ENCODE measurements at places on chromosomes 3 and 15.

- DNase-seq: no peak
Observed at GRCh38 chr3:50658831-50659230, 15.9 kb upstream of the DOCK3 start.

- no peak for DNase-seq
Observed at GRCh38 chr3:16288664-16289063, 23.7 kb downstream of the OXNAD1 start.

DNA sequence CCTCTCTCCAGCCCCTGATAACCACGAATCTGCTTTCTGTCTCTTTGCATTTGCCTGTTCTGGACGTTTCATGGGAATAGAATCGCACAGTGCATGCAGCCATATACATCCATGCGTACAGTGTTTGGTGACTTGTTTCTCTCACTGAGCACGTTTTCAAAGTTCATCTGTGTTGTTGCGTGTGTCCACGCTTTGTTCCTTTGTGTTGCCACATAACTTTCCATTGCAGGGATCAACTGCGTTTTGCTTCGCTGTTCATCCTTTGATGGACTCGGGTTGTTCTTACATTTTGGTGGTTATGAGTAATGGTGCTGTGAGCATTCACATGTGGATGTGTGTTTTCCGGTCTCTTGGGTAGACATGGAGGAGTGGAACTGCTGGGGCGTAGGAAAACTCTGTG, 56.4 kb upstream of the TAMM41 start:
- no peak for DNase-seq

DNA sequence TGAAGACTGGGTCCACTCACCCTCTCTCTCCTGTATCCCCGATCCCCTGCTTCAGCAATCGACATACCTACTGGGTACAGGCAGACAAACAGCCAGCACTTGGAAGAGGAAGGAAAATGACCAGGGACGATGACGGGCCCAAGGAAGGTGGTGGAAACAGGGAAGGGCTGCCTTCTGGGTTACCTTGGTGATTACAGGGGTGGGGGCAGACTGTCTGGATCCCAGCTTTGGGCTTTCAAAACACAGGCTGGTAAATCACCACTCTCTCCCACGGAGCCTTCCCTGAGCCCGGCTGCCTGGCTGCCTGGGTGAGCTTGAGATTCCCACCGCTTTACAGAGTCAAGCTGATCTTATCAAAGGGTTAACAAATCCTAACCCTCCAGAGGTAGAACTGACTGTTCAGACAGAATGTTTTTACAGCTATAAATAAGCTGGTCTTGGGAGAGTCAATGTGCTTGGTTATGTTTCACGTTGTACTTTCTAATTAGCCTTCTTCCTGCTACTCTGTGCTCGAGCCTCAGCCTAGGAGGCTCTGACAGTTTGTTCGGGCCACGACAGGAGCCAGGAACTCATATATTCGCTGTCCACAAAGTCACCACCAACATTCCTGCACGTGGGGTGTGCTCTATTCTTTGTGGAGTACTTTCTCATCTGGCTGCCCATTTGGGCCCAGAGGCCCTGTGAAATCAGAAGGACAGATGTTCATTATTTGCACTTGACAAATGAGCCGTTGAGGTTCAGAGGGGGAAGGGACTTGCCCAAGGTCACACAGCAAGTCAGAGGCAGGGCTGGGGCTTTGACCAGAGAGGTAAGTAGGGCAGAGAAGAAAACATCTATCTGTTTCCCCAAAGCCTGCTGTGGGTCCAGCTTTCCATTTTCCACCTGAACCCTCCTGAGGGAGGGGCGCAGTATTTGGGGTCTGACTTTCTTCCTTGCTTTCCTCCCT, 63.5 kb downstream of the FEM1B start:
- no peak for DNase-seq

DNA sequence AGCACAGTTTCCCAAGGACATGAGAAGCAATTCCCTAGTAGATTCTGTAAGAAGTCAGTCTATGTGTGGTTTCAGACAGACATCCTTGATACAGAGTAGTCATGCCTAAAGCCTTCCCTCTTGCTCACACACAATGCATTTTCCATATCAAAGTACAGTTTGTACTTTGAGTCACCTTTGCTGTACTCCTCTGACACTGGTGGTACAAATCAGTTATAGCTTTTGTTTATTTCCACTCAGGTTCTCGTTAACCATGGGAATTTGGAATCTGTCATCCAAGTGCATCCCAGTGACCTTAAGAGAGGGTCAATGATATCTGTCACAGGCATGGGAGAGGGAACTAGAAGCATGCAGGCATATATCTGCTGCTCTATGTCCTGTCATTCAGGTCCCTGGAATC, 3.6 kb upstream of the GNB4 start:
- DNase-seq: no peak

DNA sequence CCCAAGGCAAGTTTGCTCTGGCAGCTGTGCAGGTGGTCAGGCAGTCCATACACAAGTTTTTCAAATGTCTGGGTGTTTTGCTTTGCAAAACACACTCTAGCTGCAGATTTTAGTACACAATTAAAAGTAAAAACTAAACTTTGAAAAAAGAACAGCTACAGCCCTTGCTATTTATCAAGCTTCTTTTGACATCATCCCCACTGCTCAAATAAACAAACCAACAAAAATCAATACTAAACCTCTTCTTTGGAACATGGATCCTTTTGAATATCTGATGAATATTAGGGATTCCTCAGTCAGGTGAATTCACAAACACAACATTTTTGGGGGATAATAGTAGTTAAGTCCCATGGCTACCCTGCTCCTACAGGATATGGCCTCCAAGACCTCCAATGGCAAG, 249.2 kb downstream of the SUCLG2 start:
- no peak for DNase-seq

GRCh38 chr3:170128977-170129431, 52.5 kb downstream of the PHC3 start:
- DNase-seq: no peak

DNA sequence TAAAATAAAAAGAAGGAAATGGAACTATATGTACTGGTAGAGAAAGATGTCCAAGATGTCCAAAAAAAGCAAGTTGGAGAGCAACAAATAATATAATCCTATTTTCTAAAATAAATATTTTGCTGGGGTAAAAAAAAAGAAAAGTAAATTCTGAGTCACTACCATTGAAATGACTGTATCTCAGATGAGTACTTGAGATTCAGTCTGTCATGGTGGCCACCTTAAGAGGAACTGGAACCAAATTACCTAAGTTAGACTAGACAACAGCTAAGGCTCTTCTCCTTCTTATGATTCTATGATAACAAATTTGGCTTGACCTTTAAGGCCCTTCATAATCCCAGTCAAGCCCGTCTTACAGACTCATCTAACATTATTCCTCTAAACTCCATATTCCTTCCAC, 270.6 kb upstream of the HES1 start:
- DNase-seq: no peak

- DNase-seq: no peak
Observed at GRCh38 chr3:10338591-10339353, 17.9 kb upstream of the SEC13 start.

DNA sequence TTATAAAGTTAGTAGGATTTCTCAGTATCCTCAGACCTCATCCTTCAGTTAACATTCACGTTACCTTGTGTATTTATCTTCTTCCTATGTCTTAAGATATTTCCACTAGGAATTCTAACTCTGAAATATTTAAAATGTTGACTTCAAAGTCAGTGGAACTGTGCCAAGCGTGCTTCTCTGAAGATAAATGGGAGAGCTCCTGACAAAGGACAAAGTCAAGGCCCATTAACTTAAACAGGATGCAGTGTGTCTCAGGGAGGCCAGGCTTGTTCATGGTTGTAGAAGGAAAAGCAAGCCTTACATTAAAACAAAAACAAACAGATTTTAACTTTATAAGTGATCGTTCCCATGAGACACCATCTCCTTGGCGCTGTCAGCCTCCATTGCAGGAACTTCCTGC, 41.5 kb downstream of the ABHD17C start:
- DNase-seq: no peak

GRCh38 chr3:135238236-135238830, 443.3 kb downstream of the EPHB1 start:
- DNase-seq: no peak

- no peak for DNase-seq
Observed at GRCh38 chr3:1495466-1495865, 402.6 kb downstream of the CNTN6 start.

DNA sequence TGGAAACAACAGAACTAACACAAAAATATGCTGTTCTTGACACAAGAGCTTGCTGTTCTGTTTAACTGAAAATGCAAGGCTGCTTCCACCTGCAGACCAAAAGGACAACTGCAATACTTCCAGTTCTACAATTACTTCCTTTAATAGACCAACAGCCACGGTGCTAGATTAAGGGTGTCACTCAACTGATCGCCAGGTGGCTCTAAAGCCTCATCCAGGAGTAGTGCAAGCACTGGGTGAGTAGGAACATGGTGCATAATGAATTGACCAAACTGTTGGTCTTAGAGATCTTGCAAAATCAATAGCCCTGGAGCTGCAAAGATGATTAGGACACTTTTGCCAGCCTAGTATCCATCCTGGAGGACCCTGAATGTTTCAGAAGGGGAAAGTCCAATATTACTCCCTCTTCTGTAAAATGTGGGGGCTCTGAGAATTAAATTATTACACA, 3.6 kb upstream of the CLDN16 start:
- DNase-seq: peak; percentile 12

GRCh38 chr3:137097386-137097785, 139.6 kb downstream of the IL20RB start:
- DNase-seq: no peak

- no peak for DNase-seq
Observed at GRCh38 chr3:69987833-69988232, 11.7 kb upstream of the SAMMSON start.

DNA sequence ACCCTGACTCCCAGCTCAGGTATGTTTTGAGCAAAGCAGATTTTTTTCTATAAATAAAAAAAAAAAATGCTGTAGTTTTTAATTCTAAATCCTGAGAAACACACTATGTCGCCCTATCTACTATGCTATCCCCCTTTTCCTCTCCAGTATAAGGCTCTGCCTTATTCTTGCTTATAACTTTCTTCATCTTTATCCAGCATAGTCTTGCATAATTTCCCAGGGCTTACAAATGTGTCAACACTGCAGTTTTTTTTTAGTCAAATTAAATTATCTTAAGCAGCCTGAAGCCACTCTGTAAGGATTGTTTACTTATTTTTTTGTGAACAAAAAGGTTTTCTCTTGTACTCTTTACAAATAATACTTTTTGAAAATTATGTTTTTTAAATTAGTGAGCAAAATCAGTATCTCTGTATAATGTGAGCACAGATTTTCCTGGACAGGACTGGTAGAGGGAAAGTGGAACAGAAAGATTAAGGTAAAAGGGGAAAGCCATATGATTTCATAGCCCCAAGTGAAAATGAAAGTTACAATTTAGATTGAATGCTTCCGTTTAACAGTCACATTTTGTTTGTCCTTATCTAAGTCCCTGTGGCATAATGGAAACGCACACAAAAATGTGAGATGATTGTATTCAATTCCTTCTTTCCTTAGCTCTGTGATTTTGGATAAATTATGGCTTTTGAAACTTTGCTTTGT, 5.6 kb upstream of the PYDC2 start:
- no peak for DNase-seq

- no peak for DNase-seq
Observed at GRCh38 chr3:139252719-139253118, 91.1 kb upstream of the MRPS22 start.

GRCh38 chr15:39685999-39686613, 96.5 kb downstream of the FSIP1 start:
- DNase-seq: no peak

GRCh38 chr15:35410775-35411174, 135.2 kb downstream of the DPH6 start:
- no peak for DNase-seq

DNA sequence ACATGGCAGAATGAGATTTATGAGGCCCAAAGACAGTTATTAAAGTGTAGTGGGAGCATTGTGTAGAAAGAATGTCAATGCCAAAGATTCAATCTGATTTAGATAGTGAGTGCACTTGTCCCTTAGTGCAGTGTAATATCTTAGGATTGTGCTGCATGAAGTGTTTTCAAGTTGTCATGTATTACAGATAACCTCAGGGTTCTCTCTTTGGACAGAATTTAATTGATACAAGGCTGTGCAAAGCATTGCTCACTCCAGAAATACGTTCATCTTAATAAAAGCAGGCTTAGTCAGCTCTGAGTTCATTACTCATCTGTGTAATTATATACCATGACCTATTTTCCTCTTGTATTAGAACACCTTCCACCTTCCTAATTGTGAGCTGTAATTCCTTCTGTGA, 16.0 kb upstream of the GPR171 start:
- DNase-seq: peak; percentile 46

- no peak for DNase-seq
Observed at GRCh38 chr3:127005864-127006500, 23.1 kb downstream of the PLXNA1 start.

DNA sequence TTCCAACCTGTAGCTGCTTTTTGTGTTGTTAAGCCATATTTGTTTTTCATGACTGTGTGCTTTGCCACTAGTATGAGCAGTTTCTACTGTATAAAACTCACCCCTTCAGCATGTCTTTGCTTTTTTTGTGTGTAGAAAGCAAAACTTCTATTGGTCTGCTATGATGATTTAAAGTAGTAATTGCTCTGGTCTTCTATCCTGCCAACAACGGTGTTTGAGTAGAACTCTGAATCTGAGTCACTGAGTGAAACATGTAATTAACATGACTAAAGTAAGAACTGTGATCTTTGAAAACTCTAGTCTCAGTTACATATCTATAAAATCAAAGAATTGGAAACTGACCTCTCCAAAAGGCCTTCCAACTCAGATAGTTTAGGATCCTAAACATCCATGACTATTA, 133.6 kb downstream of the TPRG1 start:
- no peak for DNase-seq

DNA sequence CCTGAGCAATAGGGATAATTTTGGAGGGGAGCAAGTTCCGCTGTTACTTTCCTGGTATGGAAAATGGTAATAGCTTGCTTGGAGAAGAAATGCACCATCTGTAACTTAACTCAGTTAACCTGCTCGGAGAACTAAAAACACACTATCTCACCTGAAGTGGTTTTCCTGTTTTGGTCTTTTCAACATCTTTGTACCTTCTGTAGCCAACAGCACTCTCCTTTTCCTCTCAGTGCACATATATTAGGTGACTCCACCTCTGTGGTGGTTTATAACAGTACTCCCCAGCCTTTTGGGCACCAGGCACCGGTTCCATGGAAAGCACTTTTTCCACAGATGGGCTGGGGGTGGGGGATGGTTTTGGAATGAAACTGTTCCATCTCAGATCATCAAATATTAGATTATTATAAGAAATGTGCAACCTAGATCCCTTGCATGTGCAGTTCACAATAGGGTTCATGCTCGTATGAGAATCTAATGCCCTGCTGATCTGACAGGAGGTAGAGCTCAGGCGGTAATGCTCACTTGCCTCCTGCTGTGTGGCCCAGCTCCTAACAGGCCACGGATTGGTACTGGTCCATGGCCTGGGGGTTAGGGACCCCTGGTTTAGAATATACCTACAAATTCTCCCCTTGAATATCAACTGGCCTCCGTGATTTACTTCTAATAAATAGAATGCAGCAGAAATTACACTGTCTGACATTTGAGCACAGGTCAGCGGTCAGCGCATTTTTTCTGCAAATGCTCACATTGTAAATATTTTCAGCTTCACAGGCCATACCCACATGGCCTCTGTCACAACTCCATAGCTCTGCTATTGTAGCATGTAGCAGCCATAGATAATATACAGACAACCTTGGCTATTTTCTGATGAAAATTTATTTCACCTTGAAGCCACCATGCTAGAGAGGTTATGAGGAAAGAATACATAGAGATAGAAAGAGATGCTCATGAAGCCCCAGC, 83.8 kb upstream of the SUCLG2 start:
- no peak for DNase-seq

GRCh38 chr3:134253475-134254226, 3.0 kb upstream of the RYK start:
- DNase-seq: no peak

- no peak for DNase-seq
Observed at GRCh38 chr15:100727291-100727851, 125.0 kb downstream of the ASB7 start.
